ENCODE measurements at places on chromosomes 4 and X. TPM values are rescaled to one million over a fixed set of nuclear protein-coding genes. Genes with fewer than 3 reads are reported as not detected.

DNA sequence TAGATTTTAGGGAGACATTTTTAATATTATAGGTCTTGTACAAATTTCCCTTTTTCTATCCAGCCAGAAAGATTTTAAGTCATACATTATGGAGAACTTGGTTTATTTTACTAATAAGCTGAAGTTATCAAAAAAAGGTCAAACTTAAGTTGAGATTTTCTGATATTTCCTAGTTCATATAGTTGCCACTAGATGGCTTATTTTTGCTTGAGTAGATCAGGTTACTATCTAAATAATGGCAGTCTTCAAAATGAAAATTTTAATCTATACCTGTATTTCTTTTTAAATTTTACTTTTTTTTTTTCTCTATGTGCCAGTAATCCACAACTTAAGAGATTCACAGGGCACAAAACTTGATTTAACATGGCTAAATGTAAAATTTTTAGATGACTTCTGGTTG, 52.3 kb downstream of the USP9X start:
- no peak for DNase-seq

DNA sequence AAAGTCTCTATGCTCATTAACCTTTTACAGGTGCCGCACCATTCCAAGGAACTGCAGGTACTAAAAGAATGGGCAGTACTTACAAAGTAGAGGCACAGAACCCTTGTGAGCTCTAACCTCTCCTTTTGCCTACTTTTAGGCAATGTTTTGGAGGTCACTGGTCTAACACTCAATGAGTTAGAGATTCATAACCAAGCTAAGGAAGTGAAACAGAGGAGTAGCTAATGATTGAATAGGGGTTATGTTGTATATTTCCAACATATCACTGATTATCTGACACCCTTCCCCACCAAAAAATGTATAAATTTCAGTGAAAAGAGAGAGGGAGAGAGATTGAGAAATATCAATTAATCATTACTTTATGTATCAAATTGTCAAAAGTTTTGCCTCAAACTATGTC, 269.3 kb downstream of the PCDH7 start:
- DNase-seq = no peak

The PARM1 gene
- total RNA-seq = 12.1 TPM

The TMEM156 gene
- total RNA-seq = 0.32 TPM
